ENCODE measurements at places on chromosomes 11 and 22.

DNA sequence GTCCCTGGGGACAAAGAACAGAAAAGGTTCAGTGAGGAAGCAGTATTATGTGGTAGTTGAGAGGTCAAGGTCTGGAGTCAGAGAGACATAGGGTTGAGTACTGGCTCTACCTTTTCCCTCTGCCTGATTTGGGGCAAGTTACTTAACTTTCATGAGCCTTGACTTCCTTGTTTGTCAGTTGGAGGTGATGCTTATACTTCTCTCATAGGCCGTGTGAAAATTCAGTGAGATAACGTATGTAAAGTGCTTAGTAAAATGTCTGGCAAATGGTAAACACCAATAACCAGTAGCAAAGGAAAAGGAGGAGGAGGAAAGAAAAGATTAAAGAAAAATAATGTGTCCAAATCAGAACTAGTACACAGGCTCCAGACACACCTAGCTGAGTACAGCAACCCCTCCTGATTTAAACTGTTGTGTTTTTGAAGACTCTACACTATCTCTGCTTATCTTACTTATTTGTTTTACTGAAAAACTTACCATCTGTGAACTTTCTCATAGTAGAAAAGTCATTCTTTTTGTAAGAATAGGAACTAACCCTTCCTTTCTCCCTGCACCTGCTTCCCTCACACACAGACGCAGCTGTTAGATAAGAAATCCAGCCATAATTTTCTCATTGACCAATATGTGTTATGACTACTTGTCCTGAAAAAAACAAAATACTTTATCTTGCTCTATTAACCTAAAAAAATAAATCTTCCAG lies 126.9 kb downstream of the CD44 start:
- no peak for DNase-seq

- DNase-seq = no peak
Measured at GRCh38 chr11:31779374-31779791, 31.7 kb downstream of the PAX6 start.

- DNase-seq = no peak
Measured at GRCh38 chr11:77435972-77436371, 37.9 kb downstream of the PAK1 start.

GRCh38 chr22:28139961-28140360 lies 220.9 kb upstream of the PITPNB start:
- DNase-seq = no peak

DNA sequence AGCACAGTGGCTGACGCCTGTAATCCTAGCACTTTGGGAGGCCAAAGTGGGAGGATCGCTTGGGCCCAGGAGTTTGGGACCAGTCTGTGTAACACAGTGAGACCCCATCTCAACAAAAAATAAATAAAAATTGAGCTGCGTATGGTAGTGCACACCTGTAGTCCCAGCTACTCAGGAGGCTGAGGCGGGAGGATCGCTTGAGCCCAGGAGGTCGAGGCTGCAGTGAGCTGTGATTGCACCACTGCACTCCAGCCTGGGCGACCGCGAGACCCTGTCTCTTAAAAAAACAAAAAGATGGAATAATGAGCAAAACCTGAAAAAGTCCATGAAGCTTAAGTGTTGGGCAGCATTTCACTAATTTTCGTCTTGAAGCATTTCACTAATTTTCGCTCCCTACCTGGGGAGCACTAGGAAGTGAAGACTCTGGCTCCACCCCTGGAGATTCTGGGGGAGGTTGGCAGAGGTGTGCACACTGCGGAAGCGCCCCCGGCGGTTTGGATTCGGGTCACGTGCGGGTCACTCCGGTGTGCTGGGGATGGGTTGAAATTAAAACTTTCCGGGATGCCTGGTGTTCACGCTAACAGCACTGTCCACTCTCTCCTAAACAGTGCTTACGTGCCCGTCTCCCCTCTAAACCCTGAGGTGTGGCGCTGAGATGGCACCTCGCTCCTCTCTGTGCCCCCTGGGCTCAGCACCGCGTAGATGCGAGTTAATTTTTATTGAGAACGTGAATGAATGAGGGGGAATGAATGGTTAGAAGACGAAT lies 906 bp upstream of the NAA40 start:
- DNase-seq = peak; percentile 55

DNA sequence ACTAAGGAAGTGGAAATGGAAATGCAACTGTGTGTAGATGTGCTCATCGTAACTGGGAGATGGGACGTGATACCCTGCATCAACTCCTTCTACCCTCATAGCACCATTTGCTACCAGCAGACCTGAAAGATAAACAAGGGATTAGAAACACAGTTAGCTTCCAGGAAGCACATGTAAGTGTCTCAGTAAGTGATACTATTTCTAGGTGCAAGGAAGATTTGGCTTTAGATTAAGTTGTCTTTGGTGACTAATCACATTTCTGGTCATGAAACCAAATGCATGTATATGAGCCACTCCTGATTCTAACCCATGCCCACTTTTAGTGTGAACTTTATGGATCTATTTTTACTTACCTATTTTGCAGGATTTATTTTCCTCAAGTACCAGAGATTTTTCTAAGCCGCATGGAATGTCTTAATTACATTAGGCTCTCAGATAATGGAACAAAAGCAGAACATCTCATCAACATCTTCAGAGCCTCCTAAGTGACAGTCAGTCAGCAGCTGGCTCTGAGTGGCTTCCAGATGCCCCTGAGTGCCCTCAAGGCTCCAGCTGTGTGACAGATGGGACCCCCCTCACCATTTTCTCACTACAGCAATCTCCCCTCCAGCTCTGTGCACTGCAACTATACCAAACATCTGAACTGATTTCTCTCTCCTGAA lies 21.2 kb downstream of the SLC5A12 start:
- no peak for DNase-seq

- no peak for DNase-seq
Measured at GRCh38 chr22:34845391-34845790, 220.6 kb upstream of the ISX start.

Data from NB4 (cell line).